Nasal cavity respiratory epithelium epithelial cell of viscerocranial mucosa (primary cell): ENCODE measurements at places on chromosomes 5 and 9. TPM values are rescaled to one million over a fixed set of nuclear protein-coding genes. Genes with fewer than 3 reads are reported as not detected.

The KLF4 gene
- 46.5 and 81.6 TPM in 2 replicates for total RNA-seq

The ANKRD18A gene
- total RNA-seq, result 1.0 and 1.9 TPM in 2 replicates

The DDX4 gene
- total RNA-seq, result under 0.01 TPM in 1 of 2 replicates, not detected in the other

The BAAT gene
- total RNA-seq, result under 0.01 and 0.07 TPM in 2 replicates

The POU5F2 gene
- 0.34 and 1.7 TPM in 2 replicates for total RNA-seq

The STOML2 gene
- total RNA-seq, result 135 and 216 TPM in 2 replicates

The SLC34A3 gene
- total RNA-seq, result under 0.01 TPM in 1 of 2 replicates, not detected in the other

The MEF2C gene
- under 0.01 and 2.1 TPM in 2 replicates for total RNA-seq

The PRDM9 gene
- total RNA-seq, result under 0.01 and 0.07 TPM in 2 replicates

The ARSB gene
- total RNA-seq, result 3.1 and 7.0 TPM in 2 replicates

The CBY3 gene
- total RNA-seq, result 0.34 TPM in 1 of 2 replicates, not detected in the other

The OTP gene
- not detected in 2 replicates for total RNA-seq

The PCDHB8 gene
- 0.57 TPM in 1 of 2 replicates, not detected in the other for total RNA-seq

The LCN1 gene
- total RNA-seq, result not detected in 2 replicates

The PCDHGA10 gene
- total RNA-seq, result 1.7 and 7.5 TPM in 2 replicates

The TSSK1B gene
- under 0.01 and 1.1 TPM in 2 replicates for total RNA-seq

The STC2 gene
- total RNA-seq, result 425 and 484 TPM in 2 replicates

The NCS1 gene
- total RNA-seq, result 24.6 and 50.8 TPM in 2 replicates

The GFPT2 gene
- total RNA-seq, result under 0.01 and 0.36 TPM in 2 replicates

The SPINK5 gene
- total RNA-seq, result 30.3 and 51.3 TPM in 2 replicates

The TRPM6 gene
- total RNA-seq, result under 0.01 and 0.50 TPM in 2 replicates

The DNAJB5 gene
- 12.6 and 14.4 TPM in 2 replicates for total RNA-seq

The WNT8A gene
- total RNA-seq, result not detected in 2 replicates

The MED27 gene
- total RNA-seq, result 20.0 and 22.2 TPM in 2 replicates

The CTXN3 gene
- total RNA-seq, result not detected in 2 replicates

The GLT6D1 gene
- not detected in 2 replicates for total RNA-seq

The GPR150 gene
- under 0.01 and 0.21 TPM in 2 replicates for total RNA-seq

The FAM151B gene
- total RNA-seq, result 1.4 and 2.8 TPM in 2 replicates

The GNG10 gene
- 30.0 and 33.5 TPM in 2 replicates for total RNA-seq
